ENCODE measurements at places on chromosomes 4 and X. TPM values are rescaled to one million over a fixed set of nuclear protein-coding genes. Genes with fewer than 3 reads are reported as not detected.

Gene FRAS1
- 1.0 TPM for polyA plus RNA-seq

Gene EPHA5
- 0.05 TPM for polyA plus RNA-seq

Gene CLDN2
- polyA plus RNA-seq: 0.05 TPM

Gene ATOH1
- 0.32 TPM for polyA plus RNA-seq

DNA sequence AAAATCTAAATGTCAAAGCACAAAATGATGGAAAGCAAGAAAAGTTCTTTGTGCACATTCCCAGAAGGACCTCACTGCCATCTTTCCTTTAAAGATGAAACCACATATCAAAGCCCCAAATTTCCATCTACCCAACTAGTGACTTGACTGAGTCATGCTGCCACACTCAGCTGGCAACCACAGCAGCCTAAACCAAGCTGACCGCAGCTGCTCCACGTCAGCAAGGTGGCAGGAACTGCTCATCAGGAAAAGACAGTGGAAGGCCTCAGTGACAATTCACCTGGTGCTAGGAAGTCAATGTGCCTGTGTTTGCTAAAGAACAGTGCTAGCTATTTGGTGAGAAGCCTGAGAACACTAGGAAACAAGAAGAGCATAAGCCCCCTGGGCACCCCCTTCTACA lies 26.1 kb downstream of the ACOX3 start:
- peaks cover 37% of the 10 kb centered on the region for H3K36me3 ChIP-seq
- DNase-seq: no peak
- H3K27me3 ChIP-seq: no peaks in the 10 kb centered on the region
- H3K4me1 ChIP-seq: no peaks in the 10 kb centered on the region

GRCh38 chr4:42327323-42327722 lies 70.0 kb upstream of the SHISA3 start:
- DNase-seq: no peak
- H3K27me3 ChIP-seq: no peaks in the 10 kb centered on the region
- no peak overlapping the region for H3K4me3 ChIP-seq
- no peaks in the 10 kb centered on the region for H3K4me1 ChIP-seq

GRCh38 chrX:46715530-46715929 lies 43.4 kb downstream of the SLC9A7 start:
- H3K27me3 ChIP-seq: no peaks in the 10 kb centered on the region
- H3K27ac ChIP-seq: no peak overlapping the region
- no peak overlapping the region for H3K4me3 ChIP-seq

Gene ZNF595
- 10.2 TPM for polyA plus RNA-seq

DNA sequence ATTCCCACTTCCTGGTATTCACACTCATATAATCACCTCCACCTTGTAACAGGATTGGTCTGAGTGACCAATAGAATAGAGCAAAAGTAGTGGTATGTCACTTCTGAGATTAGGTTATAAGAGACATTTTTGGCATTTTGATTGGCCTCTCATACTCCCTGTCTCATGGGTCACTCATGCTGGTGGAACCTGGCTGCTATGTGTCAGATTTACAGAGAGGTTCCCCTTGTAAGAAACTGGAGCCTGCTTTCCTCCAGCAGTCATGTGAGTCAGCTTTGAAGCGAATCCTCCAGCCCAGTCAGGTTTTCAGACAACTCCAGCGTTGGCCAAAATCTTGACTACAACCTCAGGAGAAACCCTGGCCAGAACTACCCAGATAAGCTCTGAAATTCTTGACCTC lies 2.6 kb upstream of the OTUD4 start:
- H3K27me3 ChIP-seq: no peaks in the 10 kb centered on the region
- H3K36me3 ChIP-seq: no peaks in the 10 kb centered on the region
- H3K4me3 ChIP-seq: no peak overlapping the region
- H3K4me1 ChIP-seq: peaks cover 6% of the 10 kb centered on the region
- DNase-seq: no peak

- no peak overlapping the region for H3K4me3 ChIP-seq
- no peaks in the 10 kb centered on the region for H3K36me3 ChIP-seq
- no peaks in the 10 kb centered on the region for H3K4me1 ChIP-seq
- DNase-seq: no peak
- no peaks in the 10 kb centered on the region for H3K27me3 ChIP-seq
Measured at GRCh38 chr4:151197247-151197646, 79.7 kb upstream of the PRSS48 start.

- H3K27ac ChIP-seq: peak overlapping the region; percentile 18
- H3K27me3 ChIP-seq: no peaks in the 10 kb centered on the region
- no peak for DNase-seq
- H3K36me3 ChIP-seq: no peaks in the 10 kb centered on the region
- no peaks in the 10 kb centered on the region for H3K4me1 ChIP-seq
Measured at GRCh38 chrX:133248177-133248576, 30.0 kb upstream of the TFDP3 start.

Gene CDKL5
- 0.98 TPM for polyA plus RNA-seq

DNA sequence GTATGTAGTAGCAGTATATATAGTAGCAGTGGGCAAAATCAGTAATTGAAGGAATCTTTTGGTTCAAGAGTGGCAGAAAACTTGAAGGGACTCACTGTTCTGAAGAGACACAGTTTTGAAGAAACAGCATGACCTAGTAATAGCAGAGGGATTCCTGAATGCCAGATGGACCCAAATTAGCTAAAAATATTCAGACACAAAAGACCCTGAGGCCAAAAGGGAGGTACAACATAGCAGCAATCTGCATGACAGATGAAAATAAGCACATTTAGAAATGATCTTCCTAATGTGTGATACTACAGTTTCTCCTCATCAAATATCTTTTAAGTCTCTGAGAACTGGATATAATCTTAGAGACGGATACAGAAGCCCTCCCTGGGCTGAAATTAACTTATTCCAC lies 536.6 kb downstream of the PPARGC1A start:
- DNase-seq: no peak
- H3K27me3 ChIP-seq: no peaks in the 10 kb centered on the region
- H3K36me3 ChIP-seq: no peaks in the 10 kb centered on the region

DNA sequence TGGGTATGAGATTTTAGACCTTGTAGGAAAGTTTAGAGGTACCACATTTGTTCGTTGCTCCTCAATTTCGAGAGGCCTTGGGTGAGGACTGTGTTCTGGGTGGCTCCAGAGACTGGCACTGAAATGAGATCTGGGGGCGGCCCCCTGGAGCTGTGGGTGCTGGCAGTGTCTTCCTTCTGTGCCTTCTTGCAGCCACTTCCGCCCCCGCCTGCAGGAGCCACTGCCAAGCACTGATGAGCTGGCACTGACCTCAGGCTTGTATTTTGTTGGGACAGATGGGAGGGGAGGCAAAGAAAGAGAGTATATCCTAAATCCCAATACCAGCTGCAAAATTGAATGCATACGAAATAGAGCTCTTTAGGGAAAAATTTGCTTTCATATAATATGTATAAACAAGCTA lies 64.5 kb upstream of the CLDN34 start:
- DNase-seq: no peak
- no peak overlapping the region for H3K27ac ChIP-seq
- no peak overlapping the region for H3K4me3 ChIP-seq
- no peaks in the 10 kb centered on the region for H3K36me3 ChIP-seq
- H3K27me3 ChIP-seq: no peaks in the 10 kb centered on the region

Gene PAK3
- polyA plus RNA-seq: 1.0 TPM

GRCh38 chr4:157443537-157443936 lies 223.0 kb downstream of the GRIA2 start:
- no peaks in the 10 kb centered on the region for H3K27me3 ChIP-seq
- H3K4me3 ChIP-seq: no peak overlapping the region
- H3K4me1 ChIP-seq: no peaks in the 10 kb centered on the region
- no peak for DNase-seq

DNA sequence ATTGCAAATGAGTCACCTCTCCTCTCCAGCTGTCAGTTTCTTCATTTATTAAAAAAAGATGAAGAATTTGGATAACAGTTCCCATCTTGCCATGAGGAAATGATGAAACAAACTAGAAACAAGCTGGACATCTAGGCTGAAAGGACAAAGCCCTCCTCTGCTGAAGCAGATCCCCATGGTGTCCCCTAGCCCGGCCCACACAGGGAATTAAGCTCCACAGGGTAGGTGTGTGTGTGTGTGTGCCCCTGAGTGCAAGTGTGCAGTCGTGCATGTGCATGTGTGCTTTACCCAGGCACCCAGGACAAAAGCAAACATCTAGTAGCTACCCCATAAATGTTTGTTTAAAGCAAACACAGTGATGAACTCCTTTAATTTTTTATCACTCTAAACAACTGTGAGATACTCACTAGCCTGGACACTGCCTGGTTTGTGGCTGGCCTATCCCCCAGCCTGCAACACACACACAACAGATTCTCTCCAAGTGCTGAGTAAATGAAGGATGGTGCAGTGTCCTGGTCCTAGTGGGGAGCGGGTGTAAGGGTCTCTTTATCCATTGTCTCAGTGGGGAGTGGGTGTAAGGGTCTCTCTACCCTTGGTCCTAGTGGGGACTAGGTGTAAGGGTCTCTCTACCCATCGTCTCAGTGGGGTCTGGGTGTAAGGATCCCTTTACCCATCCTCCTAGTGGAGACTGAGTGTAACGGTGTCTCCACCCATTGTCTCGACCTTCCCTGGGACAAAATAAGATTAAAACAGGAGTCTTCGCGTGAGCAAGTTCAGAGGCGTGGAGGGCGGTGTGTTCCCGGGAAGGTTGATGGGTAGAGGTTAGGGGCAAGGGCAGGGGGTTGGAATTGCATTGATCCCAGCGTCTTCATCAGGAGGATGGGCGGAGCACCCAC lies 688 bp upstream of the EVC start:
- H3K4me1 ChIP-seq: no peaks in the 10 kb centered on the region
- peaks cover 65% of the 10 kb centered on the region for H3K27me3 ChIP-seq
- no peaks in the 10 kb centered on the region for H3K36me3 ChIP-seq
- DNase-seq: no peak

DNA sequence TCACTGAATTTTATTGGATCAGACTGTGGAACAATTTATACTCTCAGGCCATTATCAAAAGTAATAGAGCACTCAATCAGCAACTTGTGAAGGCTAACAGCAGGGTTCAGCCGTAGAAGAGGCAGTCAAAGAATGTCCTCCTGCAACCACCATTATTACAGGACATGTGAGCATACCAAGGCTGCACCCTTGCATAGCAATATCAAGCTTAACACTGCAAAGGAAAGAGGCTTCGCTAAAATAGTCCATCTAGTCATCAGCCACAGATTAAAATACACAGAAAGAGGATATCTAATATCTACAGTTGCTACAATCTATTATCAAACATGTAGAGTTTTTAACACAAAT lies 42.9 kb upstream of the TMPRSS11B start:
- no peaks in the 10 kb centered on the region for H3K27me3 ChIP-seq
- no peak overlapping the region for H3K4me3 ChIP-seq
- no peaks in the 10 kb centered on the region for H3K4me1 ChIP-seq
- H3K27ac ChIP-seq: no peak overlapping the region

Gene PNMA6A
- 1.5 TPM for polyA plus RNA-seq

Gene SPANXA1
- not detected for polyA plus RNA-seq

GRCh38 chr4:26878794-26879391 lies 18.3 kb downstream of the STIM2 start:
- DNase-seq: no peak
- H3K4me3 ChIP-seq: no peak overlapping the region
- no peak overlapping the region for H3K27ac ChIP-seq
- no peaks in the 10 kb centered on the region for H3K4me1 ChIP-seq
- H3K27me3 ChIP-seq: no peaks in the 10 kb centered on the region

Gene MAD2L1
- polyA plus RNA-seq: 15.8 TPM

Gene GLOD5
- 0.07 TPM for polyA plus RNA-seq

DNA sequence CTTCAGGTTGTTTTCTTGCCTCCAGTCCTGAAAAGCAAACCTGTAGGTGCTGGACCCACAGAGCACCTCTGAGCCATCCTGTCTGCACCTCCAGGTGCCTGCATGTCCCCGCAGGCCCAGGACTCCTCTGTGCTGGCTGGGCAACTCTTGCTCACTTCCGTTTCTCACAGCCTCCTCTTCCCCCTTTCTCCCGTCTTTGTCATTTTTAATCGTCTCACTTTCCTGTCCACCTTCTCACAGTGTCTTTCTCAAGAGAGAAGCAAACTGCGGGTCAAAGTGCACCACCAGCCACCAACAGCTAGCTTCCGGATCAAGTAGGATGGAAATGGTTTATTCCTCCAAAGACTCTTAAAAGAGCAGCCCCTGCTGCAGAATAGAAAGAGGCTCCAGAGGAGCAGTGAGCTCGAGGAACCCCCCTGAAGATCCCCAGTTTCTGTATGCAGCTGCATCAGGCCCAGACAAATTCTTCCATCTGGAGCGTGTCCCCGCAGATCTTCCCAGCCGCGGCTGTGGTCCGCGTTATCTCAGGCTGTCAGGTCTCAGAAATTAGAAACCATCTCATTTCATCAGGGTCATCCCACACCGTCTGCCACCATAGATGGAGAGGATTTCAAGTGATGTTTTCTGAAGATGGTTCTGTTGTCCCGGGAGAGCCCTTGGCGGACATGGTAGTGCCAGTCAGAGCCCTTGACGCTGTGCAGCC lies 87.7 kb downstream of the FHDC1 start:
- peaks cover 16% of the 10 kb centered on the region for H3K4me1 ChIP-seq
- no peaks in the 10 kb centered on the region for H3K36me3 ChIP-seq
- no peaks in the 10 kb centered on the region for H3K27me3 ChIP-seq
- H3K4me3 ChIP-seq: no peak overlapping the region

Gene TBC1D19
- 9.7 TPM for polyA plus RNA-seq

Gene SPON2
- 48.2 TPM for polyA plus RNA-seq
